ENCODE measurements at places on chromosomes 4 and X. TPM values are rescaled to one million over a fixed set of nuclear protein-coding genes. Genes with fewer than 3 reads are reported as not detected.

- no peak for DNase-seq
- H3K4me1 ChIP-seq, result no peaks in the 10 kb centered on the region
- no peak overlapping the region for H3K4me3 ChIP-seq
- H3K36me3 ChIP-seq, result no peaks in the 10 kb centered on the region
- H3K27ac ChIP-seq, result no peak overlapping the region
Measured at GRCh38 chrX:30610026-30610425, 32.5 kb upstream of the TASL start.

GRCh38 chr4:69656653-69657158 lies 3.7 kb upstream of the UGT2A1 start:
- no peaks in the 10 kb centered on the region for H3K36me3 ChIP-seq
- no peak for DNase-seq
- no peaks in the 10 kb centered on the region for H3K27me3 ChIP-seq
- H3K4me3 ChIP-seq, result no peak overlapping the region
- H3K27ac ChIP-seq, result no peak overlapping the region
- H3K4me1 ChIP-seq, result peaks cover 2% of the 10 kb centered on the region

DNA sequence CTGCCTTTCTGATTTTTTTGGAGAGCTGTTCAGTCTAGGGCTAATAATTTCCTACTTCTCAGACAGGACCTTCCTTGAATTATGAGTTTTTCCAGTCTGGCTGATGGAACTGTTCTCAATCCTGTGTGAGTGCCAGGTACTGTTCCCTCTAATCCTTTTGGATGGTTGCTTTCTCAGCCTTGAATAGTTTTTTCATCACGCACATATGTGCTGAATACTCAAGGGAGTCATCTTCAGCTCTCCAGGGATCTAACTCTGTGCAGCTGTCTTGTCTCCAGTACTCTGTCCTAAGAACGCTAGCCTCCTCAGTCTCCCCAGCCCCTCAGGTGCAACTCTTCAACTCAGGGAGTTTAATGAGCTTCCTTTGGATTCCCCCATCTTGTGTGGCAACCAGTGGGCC lies 93.2 kb downstream of the GASK1B start:
- DNase-seq, result no peak
- H3K4me3 ChIP-seq, result no peak overlapping the region
- no peaks in the 10 kb centered on the region for H3K36me3 ChIP-seq
- no peaks in the 10 kb centered on the region for H3K27me3 ChIP-seq

Gene TRIML1
- total RNA-seq, result not detected

All from activated CD4-positive, alpha-beta memory T cell treated with anti-CD3 and anti-CD28 coated beads, Interleukin-2, amount 10 ng/mL, durations not matched to agents 7 days and 5 days (primary cell).